ENCODE measurements at places on chromosomes 16 and 17. TPM values are rescaled to one million over a fixed set of nuclear protein-coding genes. Genes with fewer than 3 reads are reported as not detected.

Gene ALDH3A2
- 132 TPM for total RNA-seq

Gene KCNJ12
- 4.5 TPM for total RNA-seq

Gene TMED6
- 0.20 TPM for total RNA-seq

Gene CDRT15
- not detected for total RNA-seq

Gene MT1G
- not detected for total RNA-seq

Gene SLC6A2
- not detected for total RNA-seq

Gene EFNB3
- total RNA-seq, result 0.39 TPM

Gene MAPK7
- total RNA-seq, result 49.9 TPM

Data from smooth muscle cell of the pulmonary artery (primary cell).